Activated CD8-positive, alpha-beta memory T cell treated with anti-CD3 and anti-CD28 coated beads for 1 hour (primary cell): ENCODE measurements at places on chromosomes 1 and 21.
A peak's percentile ranks its signal among the peaks of the same experiment; 100 is the strongest.

DNA sequence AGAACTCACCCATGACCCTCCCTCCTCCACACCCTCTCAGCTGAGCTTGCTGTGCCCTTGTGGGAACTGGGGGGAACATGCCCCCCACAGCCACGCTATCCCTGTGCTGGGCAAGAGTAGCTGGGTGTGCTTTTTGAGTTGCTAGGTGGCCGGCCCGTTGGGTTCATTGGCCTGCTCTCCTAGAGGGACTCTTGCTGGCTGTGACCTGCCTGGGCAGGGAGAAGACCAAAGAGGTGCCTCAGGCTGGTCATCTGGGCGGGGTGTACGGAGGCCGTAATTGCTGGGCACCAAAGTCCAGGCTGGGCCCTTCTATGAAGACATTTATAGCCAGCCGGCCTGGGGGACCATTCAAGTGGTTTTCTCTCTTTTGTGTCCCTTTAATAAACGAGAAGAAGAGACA is 138.3 kb upstream of the ZBTB40 start:
- no peak for DNase-seq

DNA sequence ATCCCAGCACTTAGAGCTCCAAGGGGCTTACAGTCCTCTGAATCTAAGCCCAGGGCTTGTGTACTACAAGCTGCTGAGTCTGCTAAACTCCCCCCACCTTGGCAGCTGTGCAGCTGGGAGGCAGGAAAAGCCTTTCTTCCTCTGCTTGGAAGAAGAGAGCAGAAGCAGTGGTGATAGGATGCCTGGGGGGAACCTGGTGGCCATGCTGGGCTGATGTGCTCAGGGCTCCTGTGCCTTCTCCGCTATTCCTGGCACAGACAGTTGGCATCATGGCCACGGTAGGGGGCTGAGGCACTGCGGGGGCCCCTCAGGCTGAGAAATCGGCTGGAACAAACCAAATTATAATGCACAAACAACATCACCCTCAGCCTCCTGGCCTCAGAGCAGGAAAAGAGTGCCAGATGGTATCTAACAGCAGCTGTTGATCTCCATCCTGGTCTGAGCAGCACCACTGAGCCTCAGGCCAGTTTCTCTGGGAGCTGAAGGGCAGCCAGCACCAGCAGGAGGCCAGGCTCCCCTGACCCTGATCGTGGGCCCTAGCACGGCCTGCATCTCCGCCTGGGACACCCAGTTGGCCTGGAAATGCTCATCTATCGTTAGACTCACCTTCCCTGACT is 35.8 kb downstream of the ECE1 start:
- DNase-seq = no peak

GRCh38 chr1:236381565-236382158 is 12.4 kb upstream of the EDARADD start:
- no peak for DNase-seq

DNA sequence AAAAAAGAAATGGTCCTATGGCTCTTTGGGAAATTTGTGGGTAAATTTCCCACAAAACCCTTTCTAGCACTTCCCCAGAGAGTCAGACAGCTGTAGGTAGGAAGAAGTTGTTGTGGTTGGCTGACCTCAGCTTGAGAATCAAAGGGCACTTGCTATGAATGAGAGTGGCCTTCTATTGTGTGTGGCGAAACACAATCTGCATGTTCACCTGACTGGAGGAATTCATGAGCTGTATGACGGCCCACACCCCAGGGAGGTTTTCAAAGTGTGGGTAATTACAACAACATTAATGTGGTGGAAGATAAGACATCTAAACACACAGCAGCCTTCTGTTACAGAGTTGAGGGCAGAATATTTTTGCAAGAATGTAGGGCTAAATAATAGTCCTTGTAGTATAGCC is 38.8 kb downstream of the NGF start:
- DNase-seq = no peak

DNA sequence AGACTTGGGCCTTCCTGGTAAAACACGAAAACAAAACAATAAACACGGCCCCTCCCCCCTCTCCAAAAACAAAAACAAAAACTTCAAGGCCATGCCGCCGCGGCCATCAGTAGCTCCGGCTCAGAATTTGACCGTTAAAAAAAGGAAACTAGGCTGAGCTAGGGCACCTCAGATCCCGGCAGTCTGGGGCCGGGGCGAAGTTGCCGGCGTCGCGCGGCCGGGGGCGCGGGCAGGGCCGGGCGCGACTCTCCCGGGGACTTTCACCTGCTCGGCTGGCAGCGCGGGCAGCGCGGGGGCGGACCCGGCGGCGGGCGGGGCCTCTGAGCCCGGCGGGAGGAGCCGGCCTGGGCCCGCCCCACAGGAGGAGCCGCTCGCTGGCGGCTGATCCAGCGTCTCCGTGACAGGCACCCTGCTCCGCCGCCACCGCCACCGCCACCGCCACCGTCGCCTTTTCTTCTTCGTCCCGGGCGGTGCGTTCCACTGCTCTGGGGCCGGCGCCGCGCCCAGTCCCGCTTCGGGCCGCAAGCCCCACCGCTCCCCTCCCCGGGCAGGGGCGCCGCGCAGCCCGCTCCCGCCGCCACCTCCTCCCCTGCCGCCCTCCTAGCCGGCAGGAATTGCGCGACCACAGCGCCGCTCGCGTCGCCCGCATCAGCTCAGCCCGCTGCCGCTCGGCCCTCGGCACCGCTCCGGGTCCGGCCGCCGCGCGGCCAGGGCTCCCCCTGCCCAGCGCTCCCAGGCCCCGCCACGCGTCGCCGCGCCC is at the start of gene NOS1AP:
TSS of gene NOS1AP (plus strand) at position 358 of the 760 bp plus-strand sequence. CDS start 487 bp downstream, outside the sequence.
- peak; percentile 63 for DNase-seq

DNA sequence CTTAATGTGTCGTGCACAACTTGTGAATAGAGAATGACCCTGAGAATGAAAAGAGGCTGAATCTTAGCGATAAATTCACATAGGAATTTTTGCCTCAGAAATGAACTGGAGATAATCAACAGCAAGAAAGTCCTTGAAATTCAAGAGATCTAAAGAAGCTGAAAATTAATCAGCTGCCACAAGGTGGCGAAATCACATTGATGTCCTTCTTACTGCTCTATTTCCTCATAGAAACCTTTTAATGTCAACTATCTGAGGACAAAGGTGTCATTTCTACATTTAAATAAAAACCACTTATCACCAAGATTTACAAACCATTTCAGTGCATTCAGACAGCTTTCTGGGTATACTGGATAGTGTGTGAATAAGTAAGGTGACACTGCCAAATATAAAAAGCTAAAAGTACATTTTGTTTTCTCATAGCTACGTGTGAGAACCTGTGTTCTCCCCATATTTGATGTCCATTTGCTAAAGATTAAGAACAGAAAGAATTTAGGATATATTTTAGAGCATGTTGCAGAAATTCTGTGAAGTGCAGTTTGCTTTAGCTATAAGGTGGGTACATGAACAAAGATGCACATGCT is 485.3 kb upstream of the PTBP2 start:
- DNase-seq = no peak

DNA sequence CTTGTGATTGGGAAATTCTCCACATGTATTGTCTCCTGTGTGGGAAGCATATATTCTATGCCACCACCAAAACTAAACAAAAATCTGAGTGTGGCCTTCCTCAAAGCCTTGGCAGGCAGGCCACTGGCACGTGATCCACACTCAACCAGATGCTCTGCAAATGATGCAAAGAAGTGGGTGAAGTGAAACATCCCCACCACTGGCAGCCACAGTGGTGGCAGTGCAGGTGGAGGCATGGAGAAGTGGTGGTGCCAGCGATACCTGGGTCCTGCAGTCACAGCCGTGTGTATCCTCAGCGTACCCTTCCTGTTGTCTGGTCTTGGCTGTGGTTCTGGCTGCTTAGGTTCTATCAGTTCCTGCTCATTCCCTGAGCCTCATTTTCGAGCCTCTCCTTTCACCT is 65.2 kb downstream of the PLPPR5 start:
- no peak for DNase-seq

GRCh38 chr1:84603941-84604830 is 29.9 kb upstream of the CTBS start:
- DNase-seq = no peak

DNA sequence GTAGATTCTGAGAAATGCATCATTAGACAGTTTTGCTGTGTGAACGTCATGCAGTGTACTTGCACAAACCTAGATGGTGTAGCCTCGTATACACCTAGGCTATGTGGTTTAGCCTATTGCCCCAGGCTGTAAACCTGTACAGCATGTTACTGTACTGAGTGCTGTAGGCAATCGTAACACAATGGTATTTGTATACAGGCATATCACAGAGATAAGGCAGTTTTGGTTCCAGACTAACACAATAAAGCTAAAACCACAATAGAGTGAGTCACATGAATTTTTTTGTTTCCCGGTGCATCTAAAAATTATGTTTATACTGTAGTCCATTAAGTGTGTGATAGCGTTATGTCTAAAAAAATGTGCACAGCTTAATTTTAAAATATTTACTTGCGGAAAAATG is 6.9 kb downstream of the IL10RB start:
- DNase-seq = no peak

DNA sequence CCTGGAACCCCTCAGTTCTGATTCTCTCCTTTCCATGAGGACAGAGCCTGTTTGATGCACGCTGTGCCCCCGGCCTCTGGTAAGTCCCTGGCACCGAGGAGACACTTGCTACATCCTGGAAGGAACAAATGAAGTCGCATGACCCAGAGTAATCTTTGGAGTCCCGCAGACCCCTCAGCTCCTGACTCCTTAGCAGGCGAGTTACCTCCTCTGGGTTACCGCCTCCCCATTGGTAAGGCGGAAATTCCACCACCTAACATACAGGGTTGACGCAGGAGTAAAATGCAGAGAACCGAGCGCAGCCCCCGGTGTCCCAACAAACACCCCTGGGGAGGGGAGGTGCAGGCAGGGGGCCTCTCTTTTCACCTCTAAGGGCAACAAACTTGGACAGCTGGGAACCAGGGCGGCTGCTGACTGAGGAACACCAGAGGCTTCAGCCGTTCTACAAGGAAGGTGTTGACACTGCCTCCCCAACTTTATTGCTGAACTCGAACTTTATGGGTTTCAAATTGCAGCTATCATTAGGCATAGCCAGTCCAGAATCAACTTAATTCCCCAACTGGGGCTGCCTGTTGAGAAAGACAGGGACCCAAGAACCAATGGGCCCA is 115.3 kb upstream of the IFFO2 start:
- no peak for DNase-seq

GRCh38 chr1:9150582-9151327 is 21.9 kb upstream of the GPR157 start:
- no peak for DNase-seq

- DNase-seq = no peak
Measured at GRCh38 chr1:244214009-244214967, 163.2 kb downstream of the ZBTB18 start.

DNA sequence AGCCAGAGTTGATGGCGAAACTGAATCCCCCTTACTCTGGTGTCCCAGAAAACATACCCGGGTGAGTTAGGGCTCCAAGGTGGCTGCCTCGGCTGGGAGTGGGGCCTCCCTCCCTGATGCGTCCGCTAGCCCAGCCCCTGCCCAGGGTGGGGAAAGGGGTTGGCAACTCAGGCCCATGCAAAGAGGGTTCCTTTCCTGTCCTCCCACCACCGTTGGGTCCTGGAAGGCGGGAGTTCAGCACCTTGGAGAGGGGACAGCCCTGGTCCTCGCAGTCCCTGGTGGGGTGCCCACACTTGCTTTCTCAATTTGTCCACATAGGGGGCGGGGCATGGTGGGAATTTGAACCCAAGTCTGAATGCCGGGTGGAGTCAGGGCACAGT is 6.1 kb downstream of the SRM start:
- no peak for DNase-seq

- DNase-seq = no peak
Measured at GRCh38 chr1:164466001-164466421, 93.0 kb upstream of the PBX1 start.

- DNase-seq = no peak
Measured at GRCh38 chr1:223860051-223860622, 14.4 kb upstream of the TP53BP2 start.

- DNase-seq = no peak
Measured at GRCh38 chr1:62436039-62436465, 797 bp upstream of the USP1 start.

DNA sequence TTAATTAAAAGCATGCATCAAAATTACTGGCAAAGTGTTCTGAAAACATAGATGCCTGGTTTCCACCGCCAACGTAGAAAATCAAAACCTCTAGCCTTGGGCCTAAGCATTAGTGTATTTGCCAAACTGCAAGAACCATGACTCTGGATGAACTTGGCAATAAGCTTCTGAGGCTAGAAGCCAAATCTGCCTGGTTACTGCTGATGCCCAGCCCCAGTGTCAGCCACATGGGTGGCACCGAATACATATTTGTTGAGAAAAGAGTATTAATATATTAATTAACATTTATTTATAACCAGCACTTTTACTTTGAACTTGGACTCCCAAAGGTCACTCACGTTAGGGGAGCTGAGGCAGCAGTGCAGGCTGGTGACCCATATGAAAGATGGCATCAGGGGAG is 140.6 kb upstream of the HMGB4 start:
- DNase-seq = no peak

GRCh38 chr1:52368383-52369172 is 2.6 kb upstream of the CC2D1B start:
- peak; percentile 43 for DNase-seq

- no peak for DNase-seq
Measured at GRCh38 chr1:169474302-169474995, 11.3 kb downstream of the SLC19A2 start.

DNA sequence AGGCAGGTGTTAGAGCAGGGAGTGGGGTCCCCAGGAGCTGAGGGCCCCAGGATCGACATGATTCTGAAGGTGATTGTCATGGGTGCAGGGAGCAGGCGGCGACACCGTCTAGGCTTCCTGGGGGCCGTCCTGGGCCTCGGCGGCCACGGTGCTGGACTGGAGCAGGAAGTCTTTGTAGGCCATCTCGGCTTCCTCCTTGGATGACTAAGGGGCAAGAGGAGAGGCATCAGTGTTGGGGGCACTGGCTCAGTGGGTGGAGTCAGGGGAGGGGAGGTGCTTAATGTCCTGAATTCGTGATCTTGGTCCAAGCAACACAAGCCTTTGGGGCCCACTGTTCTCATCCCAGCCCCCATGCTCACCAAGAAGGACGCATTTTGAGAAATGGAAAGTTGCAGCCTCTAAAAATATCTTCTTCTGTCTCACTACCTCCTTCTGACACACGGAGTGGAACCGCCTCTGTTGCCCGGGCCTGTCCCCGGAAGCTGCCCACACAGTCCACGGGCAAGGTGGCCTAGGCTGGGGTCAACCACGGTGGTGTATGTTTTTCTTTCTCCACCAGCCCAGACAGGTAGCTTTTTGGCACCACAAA is 8.6 kb upstream of the FCMR start:
- DNase-seq = no peak

DNA sequence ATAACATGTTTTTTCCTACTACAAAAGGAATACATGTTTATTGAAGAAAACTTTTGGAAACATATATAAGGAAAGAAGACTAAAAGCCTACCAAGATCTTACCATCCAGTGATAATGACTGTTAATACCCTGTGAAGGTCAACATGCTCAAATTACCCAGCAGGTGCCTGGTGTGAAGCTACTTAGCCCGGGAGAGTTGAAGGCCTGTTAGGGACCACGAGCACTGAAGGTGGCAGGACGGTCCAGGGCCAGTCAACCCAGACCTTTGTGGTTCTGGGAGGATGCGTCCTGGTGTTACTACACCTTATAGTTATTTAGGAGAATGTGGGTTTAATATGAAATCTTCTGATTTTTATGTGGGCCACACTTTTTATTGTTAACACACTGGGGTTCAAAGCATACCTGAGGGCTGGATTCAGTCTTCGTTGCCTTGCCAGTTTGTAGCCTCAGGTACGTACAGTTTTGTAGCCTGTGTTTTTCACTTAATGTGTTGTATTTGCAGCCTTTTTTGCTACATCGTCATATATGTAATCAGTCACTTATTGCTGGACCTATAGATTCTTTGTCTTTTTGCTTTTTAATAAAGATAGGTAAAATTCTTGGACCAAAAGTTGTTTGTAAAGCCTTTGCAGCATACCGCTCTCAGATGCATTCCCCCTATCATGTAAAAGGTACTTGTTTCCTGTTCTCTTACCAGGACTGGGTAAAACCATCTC is 9.8 kb downstream of the ITSN1 start:
- DNase-seq = no peak
